Suppressor macrophage (primary cell): ENCODE measurements at places on chromosomes 3 and 15.

GRCh38 chr15:70507772-70508371, 255.5 kb downstream of the UACA start:
- peak; percentile 95 for DNase-seq

GRCh38 chr3:119333773-119334509, 39.8 kb downstream of the ARHGAP31 start:
- no peak for DNase-seq

GRCh38 chr15:39058351-39059131, 493.9 kb upstream of the RASGRP1 start:
- no peak for DNase-seq

DNA sequence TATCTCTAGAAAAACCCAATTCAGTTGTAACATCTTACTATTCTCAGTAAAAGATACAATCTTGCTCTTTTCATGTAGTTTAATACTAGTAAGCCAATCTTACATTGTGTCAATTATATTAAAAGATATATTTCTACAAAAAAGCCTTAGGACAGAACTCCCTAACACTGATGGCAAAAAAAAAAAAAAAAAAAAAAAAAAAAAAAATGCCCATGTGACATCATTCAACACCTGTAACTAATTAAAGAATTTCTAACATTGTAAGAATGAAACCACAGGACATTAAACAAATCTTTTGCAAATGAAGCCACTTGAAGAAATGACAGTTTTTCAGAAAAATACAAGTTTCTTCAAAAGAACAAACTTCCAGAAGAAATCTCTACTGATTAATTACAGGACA, 119.8 kb downstream of the SUCLG2 start:
- DNase-seq, result no peak

GRCh38 chr3:57729334-57730045, 26.6 kb upstream of the SLMAP start:
- peak; percentile 56 for DNase-seq

GRCh38 chr3:71858503-71859122, 73.7 kb upstream of the PROK2 start:
- DNase-seq, result peak; percentile 14

DNA sequence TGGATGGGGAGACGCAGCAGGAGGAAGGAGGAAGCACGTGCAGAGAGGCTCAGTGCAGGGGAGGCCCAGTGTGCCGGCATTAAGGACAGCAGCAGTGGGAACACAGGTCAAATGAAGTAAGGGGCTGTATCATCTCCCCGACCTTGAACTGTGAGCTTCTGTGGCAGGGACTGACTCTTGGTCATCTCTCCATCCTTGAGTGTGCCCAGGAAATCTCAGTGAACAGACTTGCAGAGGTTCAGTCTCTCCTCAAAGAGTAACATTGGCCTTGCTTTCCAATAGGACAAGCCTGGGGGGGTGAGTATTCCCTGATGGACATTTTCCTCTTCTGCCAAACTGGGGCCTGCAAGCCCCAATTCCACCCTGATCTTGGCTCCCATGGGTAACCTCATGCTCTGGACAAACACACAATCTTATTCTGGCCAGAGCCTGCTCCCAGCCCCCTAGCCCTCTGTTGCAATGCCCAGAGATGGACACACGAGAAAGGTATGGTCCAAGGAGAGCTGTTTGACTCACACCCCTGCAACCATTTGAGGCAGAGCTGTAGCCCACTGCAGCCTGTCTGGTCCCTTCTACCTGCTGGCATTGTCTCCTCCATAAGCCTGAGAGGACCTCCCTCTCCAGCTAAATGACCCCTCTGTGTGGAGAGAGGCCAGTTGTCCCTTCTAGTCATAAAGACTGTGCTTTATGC, 50.9 kb downstream of the TLE3 start:
- DNase-seq, result no peak

- DNase-seq, result no peak
Observed at GRCh38 chr3:72847282-72847681, 963 bp downstream of the SHQ1 start.

DNA sequence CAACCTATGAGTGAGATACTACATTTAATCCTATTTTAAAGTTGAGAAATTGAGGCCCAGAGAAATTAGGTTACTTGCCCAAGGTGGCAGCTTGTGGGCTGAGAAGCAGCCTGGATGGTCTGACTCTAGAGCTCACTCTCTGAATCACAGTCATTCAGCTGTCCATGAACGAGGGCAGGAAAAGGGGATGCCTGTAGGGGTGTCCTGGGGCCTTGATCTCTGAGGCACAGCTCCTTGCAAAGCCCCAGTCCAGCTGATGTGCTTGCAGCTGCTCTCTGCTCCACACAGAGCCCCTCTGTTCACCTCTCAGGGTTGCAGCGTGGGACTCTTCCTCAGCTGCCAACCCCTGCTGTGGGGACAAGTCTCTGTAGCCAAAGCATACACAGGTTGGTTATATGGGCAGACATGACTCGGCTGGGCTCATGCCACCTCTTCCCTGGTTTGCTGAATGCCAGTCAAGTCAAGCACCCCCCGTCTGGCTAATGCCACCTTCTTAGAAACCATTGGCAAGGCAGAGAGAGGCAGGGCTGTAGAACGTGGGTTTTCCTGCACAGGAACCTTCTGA, 56.8 kb downstream of the GASK1A start:
- no peak for DNase-seq

DNA sequence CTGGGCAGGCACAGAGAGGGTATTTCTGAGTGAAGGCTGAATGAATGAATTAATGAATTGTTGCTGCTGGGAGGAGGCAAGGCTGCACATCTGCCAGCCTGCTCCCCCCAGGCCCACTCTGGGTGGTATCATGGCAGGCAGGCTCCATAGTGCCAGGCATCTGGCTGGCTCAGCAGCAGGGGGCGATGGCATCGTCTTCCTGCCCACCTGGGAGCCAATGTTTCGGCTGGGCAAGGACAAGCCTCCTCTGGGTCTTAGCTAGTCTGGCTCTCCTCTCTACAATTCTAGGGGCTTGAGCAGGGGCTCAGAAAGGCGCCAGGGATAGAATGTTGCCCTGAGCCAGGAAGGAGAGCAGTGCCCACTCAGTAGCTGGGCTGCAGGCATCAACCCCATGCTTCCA, 1.7 kb upstream of the TLR9 start:
- DNase-seq, result no peak

DNA sequence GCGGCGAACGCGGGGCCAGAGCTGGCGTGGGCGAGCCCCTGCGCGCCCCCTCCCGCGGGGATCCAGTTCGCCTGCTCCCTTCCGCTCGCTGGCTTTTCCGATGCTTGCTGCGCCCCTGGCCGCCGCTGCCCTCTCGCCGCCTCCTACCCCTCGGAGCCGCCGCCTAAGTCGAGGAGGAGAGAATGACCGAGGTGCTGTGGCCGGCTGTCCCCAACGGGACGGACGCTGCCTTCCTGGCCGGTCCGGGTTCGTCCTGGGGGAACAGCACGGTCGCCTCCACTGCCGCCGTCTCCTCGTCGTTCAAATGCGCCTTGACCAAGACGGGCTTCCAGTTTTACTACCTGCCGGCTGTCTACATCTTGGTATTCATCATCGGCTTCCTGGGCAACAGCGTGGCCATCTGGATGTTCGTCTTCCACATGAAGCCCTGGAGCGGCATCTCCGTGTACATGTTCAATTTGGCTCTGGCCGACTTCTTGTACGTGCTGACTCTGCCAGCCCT, 721 bp downstream of the P2RY1 start:
- DNase-seq, result peak; percentile 22

DNA sequence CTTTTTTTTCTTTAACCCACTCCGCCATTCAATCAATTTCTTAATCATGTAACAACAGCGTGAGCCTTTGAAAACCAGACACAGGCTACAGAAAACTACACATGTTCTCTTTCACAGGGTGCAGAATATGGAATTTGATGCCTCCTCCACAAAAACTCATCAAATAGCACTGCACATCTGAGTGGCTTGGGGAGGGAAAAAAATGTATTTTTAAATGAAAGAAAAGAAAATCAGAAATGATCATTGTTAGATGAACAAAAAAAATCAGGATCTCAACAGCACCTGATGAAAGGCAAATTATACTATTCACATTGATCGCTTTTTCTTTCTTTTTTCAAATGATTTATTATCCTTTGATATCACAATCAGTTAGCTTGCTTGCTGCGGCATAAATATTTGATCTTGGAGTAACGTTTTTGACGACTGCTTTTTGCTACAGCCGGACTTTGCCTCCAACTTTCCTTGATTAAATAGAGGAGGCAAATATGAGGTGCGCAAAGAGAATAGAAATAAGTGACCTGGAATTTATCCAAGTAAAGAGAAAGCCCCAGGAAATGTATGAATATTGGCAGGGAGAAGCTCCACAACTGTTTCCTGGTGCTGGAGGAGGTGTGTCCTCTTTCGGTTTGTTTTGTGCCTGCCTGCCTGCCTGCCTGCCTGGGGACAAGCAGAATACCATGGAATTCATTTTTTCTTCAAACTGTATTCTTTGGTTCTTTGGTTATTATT, 63.1 kb downstream of the EDEM1 start:
- DNase-seq, result no peak

DNA sequence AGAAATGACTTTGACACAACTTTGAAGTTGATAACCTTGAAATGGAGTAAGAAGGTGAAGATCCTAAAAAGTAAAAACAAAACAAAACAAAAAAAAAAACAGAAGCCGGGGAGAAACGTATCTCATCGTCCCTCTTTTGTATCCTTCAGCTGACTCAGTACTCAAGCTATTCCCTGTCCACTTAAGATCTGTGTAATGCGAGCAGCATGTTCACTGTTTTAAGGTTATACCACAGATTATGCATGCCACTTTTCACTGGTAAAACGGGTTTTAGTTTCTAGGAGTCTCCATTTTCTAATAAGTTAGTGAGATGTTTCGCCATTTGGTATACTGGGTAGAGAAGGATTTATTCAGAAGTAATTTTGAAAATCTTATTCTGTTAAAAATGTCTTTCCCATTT, 324.3 kb downstream of the FEZF2 start:
- no peak for DNase-seq

- DNase-seq, result no peak
Observed at GRCh38 chr15:28943146-28943545, 57.4 kb downstream of the APBA2 start.

DNA sequence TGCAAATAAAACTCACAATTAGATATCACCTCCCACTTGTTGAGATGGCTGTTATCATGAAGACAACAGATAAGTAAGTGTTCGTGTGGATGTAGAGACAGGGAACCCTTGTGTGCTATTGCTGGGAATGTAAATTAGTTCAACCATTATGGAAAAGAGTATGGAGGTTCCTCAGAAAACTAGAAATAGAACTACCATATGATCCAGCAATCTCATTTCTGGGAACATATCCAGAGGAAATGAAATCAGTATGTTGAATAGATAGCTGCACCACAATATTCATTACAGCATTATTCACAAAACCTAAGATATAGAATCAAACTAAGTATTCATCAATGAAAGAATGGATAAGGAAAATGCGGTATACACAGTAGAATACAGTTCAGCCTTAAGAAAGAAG, 418.7 kb upstream of the CNTN6 start:
- DNase-seq, result no peak

- no peak for DNase-seq
Observed at GRCh38 chr3:144301863-144302262, 330.2 kb downstream of the DIPK2A start.

DNA sequence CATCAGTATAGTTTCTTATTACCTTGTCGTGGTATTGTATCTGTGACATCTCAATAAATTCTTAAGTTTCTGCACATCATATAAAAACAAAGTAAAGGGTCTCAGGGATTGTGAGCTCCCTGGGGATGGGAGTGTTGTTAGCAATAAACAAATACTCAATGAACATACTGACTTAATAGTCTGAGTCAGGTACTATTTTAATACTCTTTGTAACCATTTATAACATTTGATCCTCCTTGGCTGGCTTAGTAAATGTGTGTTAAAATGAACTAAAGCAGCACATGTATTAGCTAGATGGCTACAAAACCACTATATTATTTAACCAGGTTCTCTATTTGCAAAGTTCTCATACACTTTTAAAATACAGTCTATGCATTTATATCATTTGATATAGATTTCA, 1.8 kb downstream of the ICE2 start:
- no peak for DNase-seq

DNA sequence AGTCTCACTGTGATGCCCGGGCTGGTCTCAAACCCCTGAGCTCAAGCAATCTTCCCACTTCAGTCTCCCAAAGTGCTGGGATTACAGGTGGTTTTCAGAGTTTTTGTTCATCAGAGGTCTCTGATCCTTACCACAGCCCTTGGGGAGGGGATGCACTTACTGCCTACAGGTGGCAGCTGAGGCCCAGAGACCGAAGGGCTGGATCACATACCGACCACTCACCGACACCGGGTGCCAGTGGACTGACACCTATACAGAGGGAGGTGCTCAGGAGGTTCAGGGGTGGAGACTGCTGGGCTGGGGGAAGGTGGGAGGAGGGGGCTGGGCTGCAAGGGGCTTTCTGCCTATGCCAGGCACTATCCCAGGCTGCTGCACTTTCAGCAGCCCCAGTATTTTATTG, 19.5 kb downstream of the DUSP7 start:
- DNase-seq, result no peak

- DNase-seq, result peak; percentile 97
Observed at GRCh38 chr15:101652098-101652785, at the start of gene TM2D3. Gene TM2D3, minus strand, starts transcription at chr15:101652381. Its CDS starts 20 bp downstream, at chr15:101652361.

GRCh38 chr3:14343338-14344112, 58.9 kb upstream of the SLC6A6 start:
- DNase-seq, result no peak

GRCh38 chr3:146501752-146502151, 32.4 kb upstream of the PLSCR2 start:
- DNase-seq, result no peak

GRCh38 chr3:196192524-196193051, 18.6 kb downstream of the ZDHHC19 start:
- DNase-seq, result peak; percentile 48
